ENCODE measurements at places on chromosomes 6 and 20.
A peak's percentile ranks its signal among the peaks of the same experiment; 100 is the strongest.

- no peak for DNase-seq
Observed at GRCh38 chr20:17678886-17679285, 3.2 kb downstream of the RRBP1 start.

- DNase-seq = no peak
Observed at GRCh38 chr20:33191484-33191883, 23.5 kb downstream of the BPIFA2 start.

DNA sequence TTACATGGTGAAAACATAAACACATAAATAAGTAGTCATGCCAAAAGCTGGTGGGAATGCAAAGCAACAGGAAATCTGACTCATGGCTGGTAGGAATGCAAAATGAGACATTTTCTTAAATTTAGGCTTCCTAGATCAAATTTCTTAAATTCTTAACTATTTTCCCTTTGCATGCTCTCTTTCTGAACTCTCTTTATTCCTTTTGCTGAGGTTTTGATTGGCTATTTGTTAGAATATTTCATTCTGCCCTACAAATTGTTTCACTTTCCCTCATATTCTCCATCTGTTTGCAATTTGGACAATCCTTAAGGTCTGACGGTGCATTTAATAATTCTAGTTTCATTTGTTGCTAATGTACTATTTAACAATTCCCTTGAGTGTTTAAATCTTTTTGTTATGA, 437.5 kb upstream of the RGS17 start:
- no peak for DNase-seq

DNA sequence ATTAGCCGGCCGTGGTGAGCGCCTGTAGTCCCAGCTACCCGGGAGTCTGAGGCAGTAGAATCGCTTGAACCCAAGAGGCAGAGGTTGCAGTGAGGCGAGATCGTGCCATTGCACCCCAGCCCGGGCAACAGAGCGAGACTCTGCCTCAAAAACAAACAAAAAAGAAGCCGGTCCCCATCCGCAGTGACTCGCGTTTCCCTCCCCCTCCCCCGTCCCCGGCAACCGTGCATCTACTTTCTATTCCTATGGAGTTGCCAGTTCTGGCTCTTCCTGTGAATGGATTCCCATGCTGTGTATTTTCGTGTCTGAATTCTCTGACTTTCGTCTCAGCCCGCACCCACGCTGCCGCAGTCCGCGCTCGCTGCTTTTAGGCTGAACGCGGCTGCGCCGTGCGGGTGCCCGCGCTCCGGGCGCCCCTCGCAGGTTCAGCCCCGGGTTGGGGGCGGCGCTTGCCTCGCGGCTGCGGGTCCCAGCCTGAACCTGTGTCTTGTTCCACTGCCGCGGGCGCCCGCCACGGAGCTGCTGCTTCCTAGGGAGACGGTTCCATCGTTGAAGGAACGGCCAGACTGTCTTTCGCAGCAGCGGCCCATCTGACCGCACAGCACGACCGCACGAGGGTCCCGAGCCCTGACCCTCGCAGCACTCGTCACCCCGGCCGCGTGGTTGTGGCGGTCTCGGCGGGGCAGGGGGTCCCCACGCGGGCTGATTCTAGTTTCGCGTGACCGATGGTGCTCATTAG, 1.1 kb upstream of the MRGBP start:
- peak; percentile 88 for DNase-seq

GRCh38 chr6:139135578-139136545, 982 bp downstream of the HECA start:
- DNase-seq = peak; percentile 69

- DNase-seq = peak; percentile 89
Observed at GRCh38 chr6:90383196-90383822, 86.7 kb upstream of the BACH2 start.

DNA sequence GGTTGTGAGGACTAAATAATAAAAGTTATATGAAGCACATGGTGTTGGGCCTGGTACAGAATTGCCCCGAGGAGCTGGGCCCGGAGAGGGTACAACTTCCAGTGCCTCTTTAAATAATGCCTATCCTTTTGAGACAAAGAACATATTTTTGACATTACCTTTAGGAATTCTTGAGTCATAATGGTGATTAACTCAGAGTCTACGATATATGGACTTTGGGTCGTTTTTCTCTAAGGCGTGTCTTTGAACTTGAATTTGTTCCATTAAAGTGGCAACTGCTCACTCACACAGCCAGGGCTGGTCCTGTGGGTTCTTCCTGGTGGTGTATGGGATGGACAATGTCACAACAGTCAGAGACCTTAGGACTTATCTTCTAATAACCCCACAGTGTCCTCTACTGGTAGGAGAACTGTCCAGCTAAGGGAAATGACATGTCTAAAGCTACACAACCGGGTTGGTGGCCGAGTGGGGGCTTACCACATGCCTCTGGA, 106.5 kb downstream of the CDC5L start:
- no peak for DNase-seq

- DNase-seq = no peak
Observed at GRCh38 chr6:119895626-119896025, 546.1 kb upstream of the MAN1A1 start.

- no peak for DNase-seq
Observed at GRCh38 chr6:43123461-43124314, 47.4 kb upstream of the SRF start.

Data from NAMALWA (cell line).